ENCODE measurements at places on chromosomes 1 and 21. TPM values are rescaled to one million over a fixed set of nuclear protein-coding genes. Genes with fewer than 3 reads are reported as not detected.

GRCh38 chr1:212650228-212650627 is 41.7 kb downstream of the ATF3 start:
- H3K27ac ChIP-seq, result no peak overlapping the region
- no peak for DNase-seq
- H3K4me3 ChIP-seq, result no peak overlapping the region

The GPR3 gene
- total RNA-seq, result 0.38 TPM

The CELSR2 gene
- 9.2 TPM for total RNA-seq

DNA sequence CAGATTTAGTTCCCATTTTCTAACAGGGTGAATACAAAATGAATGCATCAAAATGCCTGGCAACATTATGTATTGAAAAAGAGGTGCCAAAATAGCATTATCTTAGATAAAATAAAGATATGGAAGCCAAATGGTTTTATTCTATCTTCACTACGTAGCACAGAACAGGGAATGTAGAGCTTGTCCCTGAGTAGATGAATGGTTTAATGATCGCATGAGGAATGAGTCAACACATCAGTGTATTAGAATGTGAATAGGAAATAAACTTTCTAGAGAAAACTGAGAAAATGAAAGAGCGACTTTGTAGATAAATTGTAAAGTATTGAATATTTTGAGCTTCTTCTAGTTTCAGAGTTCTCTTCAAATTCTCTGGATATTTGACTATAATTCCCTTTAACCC is 74.3 kb downstream of the BRINP3 start:
- no peaks in the 10 kb centered on the region for H3K27me3 ChIP-seq
- no peak overlapping the region for H3K4me3 ChIP-seq
- no peak overlapping the region for H3K27ac ChIP-seq

The FCRL2 gene
- not detected for total RNA-seq

- no peaks in the 10 kb centered on the region for H3K27me3 ChIP-seq
- DNase-seq, result no peak
- H3K4me1 ChIP-seq, result no peaks in the 10 kb centered on the region
- H3K27ac ChIP-seq, result no peak overlapping the region
- no peaks in the 10 kb centered on the region for H3K36me3 ChIP-seq
- no peak overlapping the region for H3K4me3 ChIP-seq
Measured at GRCh38 chr1:176512966-176513365, 50.0 kb downstream of the PAPPA2 start.

DNA sequence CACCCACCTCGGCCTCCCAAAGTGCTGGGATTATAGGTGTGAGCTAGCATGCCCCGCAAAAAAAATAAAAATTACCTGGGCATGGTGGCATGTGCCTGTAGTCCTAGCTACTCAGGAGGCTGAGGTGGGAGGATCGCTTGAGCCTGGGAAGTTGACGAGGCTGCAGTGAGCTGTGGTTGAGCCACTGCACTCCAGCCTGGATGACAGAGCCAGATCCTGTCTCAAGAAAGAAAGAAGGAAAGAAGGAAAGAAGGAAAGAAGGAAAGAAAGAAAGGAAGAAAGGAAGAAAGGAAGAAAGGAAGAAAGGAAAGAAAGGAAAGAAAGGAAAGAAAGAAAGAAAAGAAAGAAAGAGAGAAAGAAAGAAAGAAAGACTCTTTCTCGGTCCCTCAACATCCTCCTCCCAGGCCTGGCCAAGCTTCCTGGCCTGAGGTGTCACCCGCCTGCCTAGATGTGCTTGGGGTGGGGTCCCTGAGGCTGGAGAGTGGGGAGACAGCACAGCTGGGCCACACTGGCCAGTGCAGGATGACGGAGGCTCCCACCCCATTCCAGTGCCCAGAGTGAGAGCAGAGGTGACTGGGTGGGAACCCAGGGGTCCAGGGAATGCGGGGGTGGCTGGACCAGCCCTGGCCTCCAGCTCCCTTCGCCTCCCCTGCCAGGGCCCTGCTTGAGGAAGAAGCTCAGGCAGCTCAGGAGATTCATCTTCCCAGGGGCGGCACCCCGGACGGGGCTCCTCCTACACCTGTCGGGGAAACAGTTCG is 10.2 kb upstream of the GNB1 start:
- H3K36me3 ChIP-seq, result no peaks in the 10 kb centered on the region
- H3K27ac ChIP-seq, result no peak overlapping the region
- no peaks in the 10 kb centered on the region for H3K4me1 ChIP-seq
- H3K4me3 ChIP-seq, result no peak overlapping the region

GRCh38 chr1:33331444-33332356 is 10.8 kb upstream of the A3GALT2 start:
- H3K27me3 ChIP-seq, result no peaks in the 10 kb centered on the region
- H3K27ac ChIP-seq, result peak overlapping the region; percentile 39
- H3K36me3 ChIP-seq, result peaks cover 80% of the 10 kb centered on the region

DNA sequence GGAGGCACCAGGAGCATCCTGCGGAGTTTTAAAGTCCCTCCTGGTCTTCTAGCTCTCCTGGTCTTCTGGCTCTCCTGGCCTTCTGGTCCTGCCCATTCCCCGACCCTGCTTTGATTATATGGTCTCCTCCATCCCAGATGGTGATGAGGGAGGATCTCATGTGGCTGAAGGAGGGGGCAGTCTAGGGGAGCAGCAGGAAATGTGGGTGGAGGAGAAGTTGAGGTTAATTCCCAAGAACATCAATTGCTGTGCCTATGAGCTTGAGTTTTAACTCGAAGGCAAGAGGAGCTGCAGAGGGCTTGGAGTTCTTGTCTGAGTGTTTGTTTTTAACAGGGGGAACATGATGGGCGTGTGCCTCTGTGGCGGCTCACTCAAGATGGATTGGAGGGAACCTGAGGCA is 408.8 kb downstream of the MATN1 start:
- H3K36me3 ChIP-seq, result no peaks in the 10 kb centered on the region
- DNase-seq, result no peak
- no peak overlapping the region for H3K4me3 ChIP-seq
- H3K27me3 ChIP-seq, result peaks cover 16% of the 10 kb centered on the region
- H3K4me1 ChIP-seq, result no peaks in the 10 kb centered on the region

GRCh38 chr1:221397606-221398005 is 344.3 kb downstream of the DUSP10 start:
- no peaks in the 10 kb centered on the region for H3K27me3 ChIP-seq
- DNase-seq, result no peak
- H3K4me1 ChIP-seq, result no peaks in the 10 kb centered on the region
- H3K36me3 ChIP-seq, result no peaks in the 10 kb centered on the region
- no peak overlapping the region for H3K4me3 ChIP-seq
- no peak overlapping the region for H3K27ac ChIP-seq

GRCh38 chr1:160681066-160681890 is 30.3 kb downstream of the CD48 start:
- peaks cover 6% of the 10 kb centered on the region for H3K27me3 ChIP-seq
- H3K27ac ChIP-seq, result no peak overlapping the region
- H3K4me3 ChIP-seq, result no peak overlapping the region
- DNase-seq, result peak; percentile 62
- no peaks in the 10 kb centered on the region for H3K36me3 ChIP-seq

- DNase-seq, result no peak
- no peaks in the 10 kb centered on the region for H3K36me3 ChIP-seq
- no peaks in the 10 kb centered on the region for H3K27me3 ChIP-seq
- H3K4me1 ChIP-seq, result peaks cover 9% of the 10 kb centered on the region
- H3K27ac ChIP-seq, result no peak overlapping the region
- no peak overlapping the region for H3K4me3 ChIP-seq
Measured at GRCh38 chr1:203361945-203362719, 11.2 kb upstream of the FMOD start.

DNA sequence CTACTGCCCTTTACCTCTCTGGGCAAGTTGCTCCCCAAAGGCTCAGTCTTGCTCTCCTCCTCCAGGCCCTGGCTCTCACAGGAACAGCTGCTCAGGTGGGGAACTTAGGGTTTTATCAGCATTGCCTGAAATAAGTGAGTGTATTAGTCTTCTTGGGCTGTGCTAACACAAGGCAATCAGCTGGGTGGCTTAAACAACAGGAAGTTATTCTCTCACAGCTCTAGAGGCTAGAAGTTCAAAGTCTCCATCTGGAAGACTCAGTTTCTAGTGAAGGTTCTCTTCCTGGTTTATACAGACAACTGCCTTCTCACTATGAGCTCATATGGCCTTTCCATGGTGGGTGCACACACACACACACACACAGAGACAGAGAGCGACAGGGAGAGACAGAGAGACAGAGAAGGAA is 2.8 kb upstream of the CD1C start:
- H3K27me3 ChIP-seq, result no peaks in the 10 kb centered on the region
- no peak overlapping the region for H3K4me3 ChIP-seq
- no peak for DNase-seq
- H3K27ac ChIP-seq, result no peak overlapping the region
- no peaks in the 10 kb centered on the region for H3K36me3 ChIP-seq

The S100A14 gene
- 4.1 TPM for total RNA-seq

- no peaks in the 10 kb centered on the region for H3K27me3 ChIP-seq
- no peak overlapping the region for H3K4me3 ChIP-seq
- DNase-seq, result no peak
- H3K4me1 ChIP-seq, result no peaks in the 10 kb centered on the region
- H3K27ac ChIP-seq, result no peak overlapping the region
Measured at GRCh38 chr1:222634180-222635013, 16.5 kb downstream of the MIA3 start.

- no peaks in the 10 kb centered on the region for H3K4me1 ChIP-seq
- H3K4me3 ChIP-seq, result no peak overlapping the region
- no peaks in the 10 kb centered on the region for H3K36me3 ChIP-seq
- no peak overlapping the region for H3K27ac ChIP-seq
Measured at GRCh38 chr1:37255136-37255795, 219.1 kb upstream of the ZC3H12A start.

Measured in heart left ventricle (tissue), 16 donors.